Substantia nigra (tissue), 51 donors: ENCODE measurements at places on chromosomes 1 and 21.

GRCh38 chr1:74344387-74344786 is 109.2 kb downstream of the TNNI3K start:
- DNase-seq, result no peak

DNA sequence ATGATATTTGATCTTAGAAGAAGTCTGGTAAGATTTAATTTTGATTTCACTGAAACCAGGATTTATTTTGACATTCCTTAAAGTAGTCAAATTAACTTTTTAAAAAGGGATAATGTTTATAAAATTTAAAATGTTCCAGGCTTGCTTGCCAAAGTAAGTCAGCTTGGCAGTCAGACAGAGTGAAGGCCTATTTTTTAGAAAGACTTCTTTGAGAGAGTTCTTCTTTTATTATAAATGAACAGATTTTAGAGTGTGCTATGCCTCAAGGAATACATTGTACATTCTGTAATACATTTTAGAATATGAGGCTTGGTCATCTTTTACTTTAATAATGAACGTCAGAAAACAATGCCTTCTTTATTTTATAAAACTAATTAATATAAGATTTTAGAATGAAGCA is 138.7 kb downstream of the DISP1 start:
- DNase-seq, result no peak

DNA sequence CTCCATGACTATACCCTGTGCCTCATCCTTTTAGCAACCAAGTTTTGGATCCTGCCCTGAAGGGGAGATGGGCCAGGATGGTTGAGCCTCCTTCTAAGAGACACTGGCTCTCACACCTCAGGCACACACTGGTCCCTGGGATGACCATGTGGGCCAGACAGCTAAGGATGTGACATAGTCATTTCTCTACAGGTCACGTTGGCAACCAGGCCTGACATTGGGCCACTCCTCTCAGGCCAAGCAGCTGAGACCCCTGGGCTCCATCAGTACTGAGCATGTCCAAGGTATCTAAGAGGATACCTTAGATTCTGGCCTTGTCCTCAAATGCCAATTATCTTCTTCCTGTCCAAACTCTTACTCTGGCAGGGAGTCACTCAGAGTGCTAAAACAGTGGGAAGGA is 195.5 kb upstream of the EDN2 start:
- no peak for DNase-seq

GRCh38 chr1:32413507-32414185 is 19.4 kb upstream of the BSDC1 start:
- peak; percentile 14 for DNase-seq

GRCh38 chr1:215523906-215524305 is 43.2 kb upstream of the KCTD3 start:
- no peak for DNase-seq

DNA sequence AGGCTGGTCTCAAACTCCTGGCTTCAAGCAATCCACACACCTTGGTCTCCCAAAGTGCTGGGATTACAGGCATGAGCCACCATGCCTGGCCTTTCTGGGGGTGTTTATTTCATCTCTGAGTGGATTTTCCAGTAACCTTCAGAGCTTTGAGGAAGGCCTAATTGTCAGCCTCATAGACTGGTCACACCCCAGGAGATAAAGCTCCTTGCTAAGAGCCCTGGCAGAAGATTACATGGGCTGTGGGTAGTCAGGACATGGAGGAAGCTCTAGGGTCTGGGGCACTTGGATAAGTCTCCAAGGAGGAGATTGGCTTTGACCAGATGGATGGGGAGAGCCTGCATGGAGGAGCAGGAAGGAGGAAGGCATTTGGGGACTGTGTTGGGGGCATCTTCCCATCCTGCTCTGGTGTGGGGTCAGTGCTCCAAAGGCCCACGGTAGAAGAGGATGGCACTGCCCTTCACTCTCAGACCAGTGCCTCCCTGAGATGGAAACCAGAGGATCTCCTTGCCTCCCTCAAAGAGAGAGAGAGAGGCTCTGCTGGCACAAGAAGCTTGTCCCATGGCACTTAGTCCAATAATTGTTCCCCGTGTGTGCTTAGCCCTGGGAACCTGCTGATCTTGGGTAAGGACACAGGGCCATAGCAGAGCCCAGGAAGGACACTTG is 14.7 kb upstream of the GSTM4 start:
- no peak for DNase-seq

DNA sequence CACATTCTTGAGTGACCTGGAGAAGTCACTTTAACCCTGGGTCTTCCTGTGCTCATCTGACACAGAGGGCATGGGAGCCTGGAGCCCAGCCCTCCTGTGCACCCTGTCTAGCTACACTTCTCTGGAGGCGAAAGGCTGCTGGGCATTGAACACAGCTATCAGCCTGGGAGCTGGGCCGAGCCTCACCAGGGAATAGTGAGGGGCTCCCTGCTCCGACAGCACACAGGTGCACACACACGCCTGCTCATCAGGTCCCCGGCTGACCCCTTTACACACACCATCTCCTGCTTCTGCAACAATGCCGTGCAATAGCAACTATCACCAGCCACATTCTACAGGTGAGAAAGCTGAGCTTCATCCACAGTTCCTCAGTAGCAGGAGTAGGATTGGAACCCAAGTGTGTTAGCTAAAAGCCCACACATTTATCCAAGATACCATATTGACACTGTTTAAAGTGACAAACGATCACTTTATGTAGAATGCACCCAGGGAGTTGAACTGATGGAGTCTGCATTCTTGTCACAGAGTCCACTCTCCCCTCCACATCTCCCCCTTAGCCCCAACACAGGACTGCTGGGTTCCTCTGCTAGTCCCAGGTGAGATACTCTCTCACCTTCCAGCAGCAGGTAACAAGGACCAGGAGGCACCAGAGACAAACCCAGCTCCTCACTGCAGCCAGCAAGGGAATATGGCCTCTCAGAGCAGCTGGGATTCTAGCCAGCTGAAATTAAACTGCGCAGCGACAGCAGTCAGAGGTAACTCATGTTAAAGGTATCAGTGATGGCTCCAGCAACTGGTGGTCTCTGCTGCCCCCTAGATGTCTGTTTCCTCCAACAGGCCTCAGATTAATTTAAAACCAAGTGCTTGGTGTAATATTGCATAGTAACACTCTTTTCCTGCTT is 18.3 kb upstream of the CAPN8 start:
- no peak for DNase-seq

- no peak for DNase-seq
Measured at GRCh38 chr21:37732927-37733326, 183.3 kb downstream of the KCNJ6 start.

DNA sequence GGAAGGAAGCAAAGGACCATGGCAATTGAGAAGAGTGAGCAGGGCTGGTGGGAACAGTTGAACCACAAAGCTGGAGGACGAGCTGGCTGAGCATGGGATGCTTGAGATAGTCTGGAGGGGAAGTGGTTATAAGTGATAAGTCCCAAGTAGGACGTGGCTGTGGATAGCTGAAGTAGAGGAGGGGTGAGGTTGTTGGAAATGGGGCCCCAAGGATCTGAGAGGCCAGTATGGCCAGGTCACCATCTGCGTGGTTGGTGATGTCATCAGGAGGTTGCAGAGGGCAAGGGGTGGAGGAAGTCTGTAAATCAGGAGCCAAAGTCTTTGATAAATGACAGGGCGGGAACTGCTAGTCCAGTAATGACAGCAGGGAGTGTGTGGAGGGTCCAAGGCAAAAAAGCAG is 11.0 kb upstream of the REN start:
- DNase-seq, result no peak

DNA sequence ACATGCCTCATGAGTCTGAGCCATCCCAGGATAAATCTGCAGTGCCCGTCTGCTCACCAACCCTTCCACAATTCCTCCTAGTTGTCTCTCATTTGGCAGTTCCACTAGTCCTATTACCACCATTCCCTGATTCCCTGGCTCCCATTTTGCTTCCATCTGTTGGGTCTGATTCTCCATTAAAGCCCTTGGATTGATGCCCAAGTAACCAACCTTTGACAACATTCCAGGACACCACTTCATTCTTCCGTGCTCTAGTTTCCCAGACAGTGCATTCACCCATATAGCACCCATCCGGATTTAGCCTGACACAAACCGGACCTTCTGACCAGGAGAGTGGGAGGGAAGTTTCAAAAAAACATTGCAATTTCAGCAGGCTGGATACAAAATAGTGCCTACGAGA is 189.4 kb upstream of the PALMD start:
- DNase-seq, result no peak

GRCh38 chr1:91594383-91595055 is 93.9 kb downstream of the CDC7 start:
- no peak for DNase-seq

DNA sequence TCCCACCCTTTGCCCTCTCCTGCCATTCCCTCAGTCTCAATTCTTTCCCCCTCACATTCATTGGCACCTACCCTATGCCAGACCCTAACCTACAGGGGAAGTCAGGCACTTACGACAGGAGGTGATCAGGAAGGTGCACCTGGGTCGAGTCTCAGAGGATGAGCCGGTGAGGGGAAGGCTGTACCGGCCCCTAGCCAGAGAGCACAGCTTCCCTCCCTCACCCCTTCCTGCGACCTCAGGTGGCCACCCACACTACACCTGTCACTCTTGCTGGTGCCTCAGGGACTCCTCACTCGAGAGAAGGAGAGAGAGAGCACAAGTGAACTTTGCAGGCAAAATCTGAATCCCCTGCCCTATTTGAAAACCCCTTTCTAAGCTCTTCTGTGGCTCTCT is 1.7 kb upstream of the MYOM3 start:
- DNase-seq, result no peak

DNA sequence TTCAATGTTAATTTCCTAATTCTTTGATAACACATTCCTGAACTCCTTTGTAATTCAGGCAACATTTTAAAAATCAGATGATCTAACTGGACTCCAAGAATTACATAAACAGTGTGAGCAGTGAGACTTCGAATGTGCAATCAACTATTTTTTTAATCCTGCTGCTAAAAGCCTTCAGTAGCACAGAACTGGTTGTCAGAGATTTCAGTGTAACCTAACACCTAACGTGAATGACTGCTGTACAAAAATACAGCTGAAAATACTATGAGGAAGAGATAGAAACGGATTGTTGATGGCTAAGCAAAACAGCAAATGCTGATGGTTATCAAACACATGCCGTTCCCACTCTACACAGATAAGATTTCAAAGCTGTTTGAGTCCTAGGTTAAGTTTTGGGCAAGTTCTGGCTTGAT is 46.1 kb downstream of the APP start:
- DNase-seq, result no peak

DNA sequence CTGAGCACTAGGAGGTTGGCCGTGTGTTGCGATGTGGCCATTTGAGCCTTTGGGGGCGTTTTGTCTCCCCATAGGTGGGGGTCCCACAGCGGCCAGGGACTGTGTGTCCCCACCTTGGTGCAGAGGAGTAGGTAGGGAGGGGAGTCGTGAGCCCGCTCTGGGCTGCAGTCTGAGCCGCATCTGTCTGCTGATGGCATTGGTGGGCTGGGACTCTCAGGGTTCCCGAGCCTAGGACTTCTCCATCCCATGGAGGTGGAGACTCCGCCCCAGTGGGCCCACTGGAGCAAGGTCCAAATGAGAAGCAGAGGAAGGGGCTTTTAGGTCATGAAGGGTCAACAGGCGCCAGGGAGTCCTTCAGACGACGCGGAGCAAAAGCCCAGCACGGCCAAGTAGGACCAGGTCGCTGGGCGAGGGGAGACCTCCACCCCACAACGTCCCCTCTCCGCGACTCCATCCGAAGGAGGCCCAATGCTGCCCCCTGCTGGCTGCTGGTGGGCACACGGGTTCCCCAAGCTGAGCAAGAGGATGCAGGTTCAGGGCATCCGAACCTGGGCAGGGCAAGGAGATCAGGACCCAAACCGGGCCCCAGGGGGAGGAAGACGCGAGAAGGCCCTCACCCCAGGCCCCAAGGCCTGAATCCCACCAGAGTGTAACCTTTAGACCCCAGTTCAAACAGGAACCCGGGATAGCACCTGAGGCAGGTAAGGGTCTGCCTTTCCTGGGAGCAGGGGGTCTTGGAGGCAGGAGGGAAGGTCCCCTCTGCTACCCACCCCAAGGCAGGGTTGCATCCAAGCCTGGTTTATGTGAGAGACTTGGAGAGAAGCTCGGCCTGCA is 14.9 kb downstream of the TTC34 start:
- no peak for DNase-seq

DNA sequence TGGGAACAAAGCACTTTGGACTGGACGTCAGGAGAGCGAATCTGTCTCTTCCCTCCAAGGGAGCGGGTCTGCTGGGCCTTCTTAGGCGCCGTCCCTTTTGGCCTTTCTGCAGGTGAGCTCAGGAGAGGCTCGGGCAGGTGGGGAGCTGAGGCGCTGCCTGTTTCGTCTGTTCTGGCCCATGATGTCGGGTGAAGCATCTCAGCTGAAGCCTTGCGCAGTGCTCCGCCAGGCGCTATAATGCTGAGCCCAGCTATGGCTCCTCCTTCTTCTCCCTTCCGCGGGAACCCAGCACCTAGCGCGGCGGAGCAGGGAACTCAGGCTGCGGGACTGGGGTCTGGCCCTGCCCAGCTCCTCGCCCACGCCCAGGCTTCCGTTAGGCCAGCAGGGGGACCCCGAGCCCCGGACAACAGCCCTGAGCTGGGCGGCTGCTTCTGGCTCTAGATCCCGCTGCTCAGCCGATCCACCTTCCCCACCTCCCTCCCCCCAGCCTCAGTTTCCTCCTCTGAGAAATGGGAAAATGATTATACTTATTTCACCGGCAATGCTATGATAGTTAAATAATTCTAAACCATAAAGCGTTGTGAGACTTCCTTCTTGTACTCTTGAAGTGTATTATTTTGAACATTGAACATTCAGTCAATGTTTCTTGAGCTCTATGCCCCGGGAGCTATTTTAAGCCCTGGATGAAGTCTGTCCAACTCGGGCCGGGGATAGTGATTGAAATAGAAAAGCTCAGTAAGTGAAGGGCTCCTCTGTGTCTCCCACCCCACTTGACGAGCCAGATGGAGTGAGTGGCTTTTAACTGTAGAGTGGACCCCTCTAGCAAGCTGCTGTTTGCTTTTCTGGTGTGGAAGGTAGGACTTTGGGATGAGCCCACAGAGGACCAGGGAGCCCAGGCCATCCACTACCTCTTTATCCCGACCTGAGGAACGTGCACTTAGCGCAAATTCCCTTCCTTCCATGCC is 9.6 kb upstream of the ADORA1 start:
- peak; percentile 74 for DNase-seq

GRCh38 chr1:246680696-246681130 is 43.5 kb upstream of the SCCPDH start:
- no peak for DNase-seq

GRCh38 chr1:84271441-84272151 is 29.9 kb upstream of the SAMD13 start:
- DNase-seq, result no peak

DNA sequence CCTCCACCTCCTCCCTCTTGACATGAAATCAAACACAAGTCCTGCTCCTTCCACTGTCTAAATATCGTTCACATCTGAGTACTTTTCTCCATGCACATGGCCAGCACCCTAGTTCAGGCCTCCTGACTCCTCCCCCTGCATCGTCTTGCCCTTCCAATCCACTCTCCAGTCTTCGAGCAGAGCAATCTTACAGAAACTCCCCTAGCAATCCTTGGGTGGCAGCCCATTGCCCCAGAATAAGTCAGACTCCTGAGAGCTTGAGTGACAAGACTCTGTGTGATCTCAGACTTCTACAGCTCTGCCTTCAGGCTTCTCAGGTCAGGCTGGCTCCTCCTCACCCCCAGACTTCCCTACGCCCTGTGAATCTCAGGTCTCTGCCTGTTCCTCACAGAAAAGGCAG is 5.5 kb downstream of the SH2D2A start:
- no peak for DNase-seq

GRCh38 chr1:74480068-74480467 is 32.3 kb downstream of the LRRC53 start:
- no peak for DNase-seq

- DNase-seq, result no peak
Measured at GRCh38 chr21:28239340-28239739, 753.3 kb downstream of the LTN1 start.

GRCh38 chr1:222171005-222171404 is 376.9 kb downstream of the HHIPL2 start:
- no peak for DNase-seq
